ENCODE measurements at places on chromosomes 5 and 9. TPM values are rescaled to one million over a fixed set of nuclear protein-coding genes. Genes with fewer than 3 reads are reported as not detected.
A peak's percentile ranks its signal among the peaks of the same experiment; 100 is the strongest.

GRCh38 chr9:85510830-85511504, 230.8 kb downstream of the AGTPBP1 start:
- H3K4me3 ChIP-seq: no peak overlapping the region
- no peaks in the 10 kb centered on the region for H3K27me3 ChIP-seq
- H3K36me3 ChIP-seq: no peaks in the 10 kb centered on the region
- no peak overlapping the region for H3K27ac ChIP-seq
- H3K4me1 ChIP-seq: peaks cover 6% of the 10 kb centered on the region
- DNase-seq: no peak

DNA sequence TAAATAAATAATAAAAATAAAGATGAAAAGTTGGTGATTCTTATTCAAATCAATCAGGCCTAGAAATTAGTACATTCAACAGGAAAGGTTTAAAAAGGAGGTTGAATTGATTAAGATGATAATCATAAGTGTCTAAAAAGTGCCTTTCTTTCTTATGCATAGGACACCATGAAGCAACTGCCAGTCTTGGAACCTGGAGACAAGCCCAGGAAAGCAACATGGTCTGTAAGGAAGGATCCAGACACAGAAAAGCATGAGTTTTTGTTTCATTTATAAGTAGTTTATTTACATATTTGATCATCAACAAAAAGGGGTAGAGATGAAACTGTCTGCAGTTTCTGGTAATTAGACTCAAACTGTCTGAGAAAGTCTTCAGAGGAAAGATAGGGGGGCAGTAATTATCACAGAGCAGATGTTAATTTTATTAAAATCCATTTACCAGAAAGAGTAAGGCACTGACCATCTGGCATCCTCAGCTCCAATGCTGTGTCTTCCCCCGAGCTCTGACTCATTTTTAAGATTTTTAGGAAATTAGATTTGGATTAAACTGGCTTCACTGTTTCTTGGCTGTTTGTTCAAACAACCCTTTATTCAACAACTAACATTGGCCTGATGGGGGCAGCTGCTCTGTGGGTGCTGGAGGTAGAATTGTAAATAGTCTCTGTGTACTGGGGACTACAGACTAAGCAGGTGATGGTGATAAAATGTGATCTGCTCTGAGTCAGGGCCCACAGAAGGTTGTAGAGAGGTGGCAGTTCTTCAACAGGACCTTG, 2.7 kb downstream of the RABEPK start:
- H3K27ac ChIP-seq: no peak overlapping the region
- no peaks in the 10 kb centered on the region for H3K36me3 ChIP-seq
- H3K4me1 ChIP-seq: peaks cover 18% of the 10 kb centered on the region
- H3K4me3 ChIP-seq: peak overlapping the region; percentile 41

DNA sequence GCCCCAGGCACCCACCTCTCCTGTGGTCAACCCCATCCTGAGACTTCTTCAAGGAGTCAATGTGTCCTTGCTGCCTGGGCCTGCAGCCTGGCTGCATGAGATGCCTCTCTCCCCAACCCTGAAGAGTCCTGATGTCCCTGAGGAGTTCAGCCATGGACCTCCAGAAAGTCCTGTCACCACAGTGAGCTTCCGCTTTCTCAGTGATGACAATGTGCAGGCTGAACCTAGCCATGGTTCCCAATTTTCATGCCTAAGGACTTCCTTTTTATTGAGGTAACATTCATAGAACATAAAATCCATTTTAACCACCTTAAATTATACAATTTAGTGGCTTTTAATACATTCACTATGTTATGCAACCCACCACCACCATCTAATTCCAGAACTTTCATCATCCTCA, 29.1 kb downstream of the DAP start:
- H3K4me1 ChIP-seq: no peaks in the 10 kb centered on the region
- peaks cover 10% of the 10 kb centered on the region for H3K36me3 ChIP-seq
- no peak for DNase-seq
- H3K4me3 ChIP-seq: no peak overlapping the region
- no peaks in the 10 kb centered on the region for H3K27me3 ChIP-seq
- H3K27ac ChIP-seq: peak overlapping the region; percentile 6

DNA sequence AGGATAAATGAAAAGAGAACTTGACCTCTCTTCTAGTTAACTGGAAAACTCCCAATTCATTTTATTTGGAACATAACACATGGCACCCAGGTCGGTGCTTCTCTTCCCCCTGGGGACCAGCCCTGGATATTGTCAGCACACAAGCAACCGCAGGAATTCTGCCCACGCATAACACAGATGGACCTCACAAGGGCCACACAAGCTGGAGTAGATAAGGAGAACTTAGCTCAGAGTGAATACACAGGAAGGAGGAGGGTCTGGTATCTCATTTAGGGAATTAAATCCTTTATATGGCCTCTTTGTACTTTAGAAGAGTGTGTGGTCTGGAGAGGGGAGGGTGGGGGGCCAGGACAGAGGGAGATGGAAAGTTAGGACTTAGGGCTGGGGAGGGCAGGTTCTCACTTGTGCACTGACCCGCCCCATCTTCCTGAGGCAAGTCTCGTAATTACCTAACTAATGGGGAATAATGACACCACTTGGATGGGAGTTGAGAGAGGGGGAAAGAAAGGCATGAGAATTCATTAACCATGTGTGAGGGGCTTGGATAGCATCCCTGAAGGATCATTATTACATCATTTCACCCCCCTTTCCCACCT, 341.2 kb upstream of the WWC1 start:
- no peaks in the 10 kb centered on the region for H3K27me3 ChIP-seq
- DNase-seq: no peak
- H3K4me3 ChIP-seq: no peak overlapping the region
- peaks cover 45% of the 10 kb centered on the region for H3K4me1 ChIP-seq

DNA sequence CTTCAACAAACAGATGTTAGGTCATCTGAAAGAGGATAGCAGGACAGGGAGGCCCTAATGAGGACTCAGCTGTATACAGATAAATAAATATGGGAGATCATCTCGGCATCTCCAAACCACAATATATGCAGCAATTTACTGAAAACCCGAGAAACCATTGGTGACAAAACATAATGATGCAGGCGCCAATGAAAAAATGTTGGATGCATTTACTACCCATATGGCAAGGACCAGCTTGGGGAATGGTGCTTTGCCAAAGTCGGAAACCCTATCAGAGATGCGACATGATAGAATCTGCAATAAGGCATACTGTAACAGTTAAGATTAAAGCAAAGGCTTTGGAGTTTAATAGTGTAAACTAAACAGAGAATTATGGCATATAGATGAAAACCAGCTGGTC, 92.0 kb downstream of the SNCAIP start:
- no peak overlapping the region for H3K4me3 ChIP-seq
- peaks cover 10% of the 10 kb centered on the region for H3K4me1 ChIP-seq
- no peaks in the 10 kb centered on the region for H3K27me3 ChIP-seq

- no peak for DNase-seq
- no peak overlapping the region for H3K27ac ChIP-seq
- H3K4me1 ChIP-seq: no peaks in the 10 kb centered on the region
Measured at GRCh38 chr5:128466980-128467379, 71.1 kb downstream of the FBN2 start.

The NEUROG1 gene
- total RNA-seq: 7.3 TPM

The WNK2 gene
- total RNA-seq: 34.3 TPM

The HARS2 gene
- 31.8 TPM for total RNA-seq

The C9orf153 gene
- 0.19 TPM for total RNA-seq

Measured in neural crest cell (in vitro differentiated cells).